Osteoblast (primary cell): ENCODE measurements at places on chromosomes 2 and 18. TPM values are rescaled to one million over a fixed set of nuclear protein-coding genes. Genes with fewer than 3 reads are reported as not detected.

DNA sequence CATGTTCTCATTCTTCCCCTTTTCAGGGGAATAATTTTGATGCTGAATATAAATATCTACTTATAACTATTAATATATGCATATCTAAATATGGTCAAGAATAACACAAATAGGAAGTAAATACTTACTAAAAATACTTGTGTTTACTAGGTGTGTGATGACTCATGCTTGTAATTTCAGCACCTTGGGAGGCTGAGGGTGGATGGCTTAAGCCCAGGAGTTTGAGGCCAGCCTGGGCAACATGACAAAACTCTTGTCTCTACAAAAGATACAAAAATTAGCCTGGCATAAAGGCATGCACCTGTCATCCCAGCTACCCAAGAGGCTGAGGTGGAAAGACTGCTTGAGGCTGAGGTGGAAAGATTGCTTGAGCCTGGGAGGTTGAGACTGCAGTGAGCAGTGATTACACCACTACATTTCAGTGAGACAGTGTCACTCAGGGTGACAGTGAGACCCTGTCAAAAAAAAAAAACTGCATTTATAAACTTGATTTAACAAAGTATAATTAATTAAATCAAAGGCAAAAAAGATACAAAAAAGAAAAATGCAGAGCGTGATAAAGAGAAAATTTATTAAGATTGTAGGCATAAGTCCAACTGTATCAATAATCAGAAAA, 703.1 kb upstream of the VRK2 start:
- H3K36me3 ChIP-seq, result no peaks in the 10 kb centered on the region
- no peaks in the 10 kb centered on the region for H3K4me1 ChIP-seq
- H3K27me3 ChIP-seq, result no peaks in the 10 kb centered on the region
- H3K27ac ChIP-seq, result no peak overlapping the region

Gene CRACDL
- total RNA-seq, result not detected in 2 replicates

DNA sequence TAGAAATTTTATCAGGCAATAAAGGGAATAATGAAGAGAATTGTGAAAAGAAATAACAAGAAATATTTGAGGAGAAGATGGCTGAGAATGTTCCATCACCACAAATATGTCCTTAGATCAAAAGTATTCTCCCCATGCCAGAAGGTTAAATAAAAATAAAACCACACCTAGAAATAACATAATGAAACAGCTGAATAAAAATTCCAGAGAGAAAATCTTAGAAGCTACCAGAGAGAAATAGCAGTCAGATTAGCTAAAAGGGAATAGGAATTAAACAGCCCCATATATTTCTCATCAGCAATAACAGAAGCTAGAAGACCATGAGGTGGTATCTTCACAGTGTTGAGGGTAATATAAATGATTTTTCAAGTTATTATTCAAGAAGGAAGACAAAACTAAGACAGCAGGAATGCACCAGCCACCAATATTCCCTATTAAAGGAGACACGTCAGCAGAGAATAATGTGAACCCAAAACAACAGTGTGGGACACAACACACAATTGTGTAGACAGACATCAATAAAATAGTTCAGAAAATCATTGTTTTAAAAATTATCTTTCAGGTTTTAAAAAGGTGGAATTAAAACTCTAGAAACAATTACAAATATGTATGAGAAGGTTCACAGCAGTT, 82.0 kb upstream of the NEDD4L start:
- H3K36me3 ChIP-seq, result no peaks in the 10 kb centered on the region
- no peak overlapping the region for H3K27ac ChIP-seq
- peaks cover 18% of the 10 kb centered on the region for H3K27me3 ChIP-seq
- DNase-seq, result peak; percentile 26
- H3K4me3 ChIP-seq, result no peak overlapping the region

GRCh38 chr18:69172046-69172445, 228.6 kb upstream of the DOK6 start:
- H3K4me3 ChIP-seq, result no peak overlapping the region
- no peaks in the 10 kb centered on the region for H3K36me3 ChIP-seq
- no peak overlapping the region for H3K27ac ChIP-seq
- no peak for DNase-seq
- no peaks in the 10 kb centered on the region for H3K27me3 ChIP-seq

Gene TDRD15
- not detected in 2 replicates for total RNA-seq

Gene CNDP1
- not detected in 2 replicates for total RNA-seq

Gene GLS
- total RNA-seq, result 447 and 588 TPM in 2 replicates

- no peak overlapping the region for H3K4me3 ChIP-seq
- no peaks in the 10 kb centered on the region for H3K27me3 ChIP-seq
- peaks cover 11% of the 10 kb centered on the region for H3K36me3 ChIP-seq
- H3K4me1 ChIP-seq, result peaks cover 6% of the 10 kb centered on the region
- no peak for DNase-seq
- H3K27ac ChIP-seq, result no peak overlapping the region
These were observed 126.2 kb upstream of the EML6 start for GRCh38 chr2:54597153-54597848.

DNA sequence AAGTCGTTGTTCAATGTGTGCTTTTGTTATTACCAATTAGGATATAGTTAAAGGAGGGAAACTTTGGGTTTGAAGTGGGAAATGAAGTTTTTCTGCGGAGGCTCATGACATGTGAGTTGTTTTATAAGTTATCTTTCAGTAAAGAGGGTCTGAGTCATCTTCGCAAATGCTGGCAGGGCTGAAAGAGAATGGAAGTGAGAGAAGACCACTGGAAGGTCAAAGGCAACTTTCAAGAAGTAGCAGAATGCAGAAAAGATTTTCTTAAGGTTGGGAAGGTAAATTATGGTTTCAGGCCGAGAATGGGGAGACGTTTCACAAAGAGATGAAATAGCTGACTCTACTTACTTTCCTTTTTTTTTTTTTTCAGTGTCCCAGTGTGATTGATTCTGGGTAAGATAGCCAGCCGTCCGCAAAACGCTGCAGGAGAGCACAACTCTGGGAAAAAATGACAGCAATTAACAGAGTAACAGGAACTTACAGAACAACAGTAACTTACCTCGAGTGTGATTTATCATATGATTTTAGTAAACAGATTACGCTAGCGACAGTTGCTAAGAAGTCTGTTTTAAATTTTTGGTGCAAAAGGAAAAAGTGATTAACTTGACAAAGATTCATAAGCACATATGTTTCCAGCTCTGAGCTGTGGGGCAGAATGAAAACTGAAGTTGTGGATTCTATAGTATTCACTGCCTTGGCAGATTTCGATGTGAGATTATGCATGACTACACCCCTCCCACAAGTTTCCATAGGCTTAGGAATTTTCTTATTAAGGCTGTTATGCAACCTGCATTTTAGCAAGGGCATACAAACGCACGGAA, 46.8 kb upstream of the ACTR3 start:
- peaks cover 8% of the 10 kb centered on the region for H3K4me1 ChIP-seq
- H3K27me3 ChIP-seq, result no peaks in the 10 kb centered on the region
- peak; percentile 69 for DNase-seq
- H3K36me3 ChIP-seq, result no peaks in the 10 kb centered on the region
- H3K4me3 ChIP-seq, result no peak overlapping the region

Gene ACMSD
- not detected in 2 replicates for total RNA-seq

Gene ATP8B1
- total RNA-seq, result 41.5 and 46.7 TPM in 2 replicates

- peak overlapping the region; percentile 63 for H3K4me3 ChIP-seq
- DNase-seq, result peak; percentile 27
- H3K27ac ChIP-seq, result peak overlapping the region; percentile 77
- no peaks in the 10 kb centered on the region for H3K36me3 ChIP-seq
- H3K4me1 ChIP-seq, result peaks cover 28% of the 10 kb centered on the region
These were observed 10.2 kb upstream of the MMADHC start for GRCh38 chr2:149597668-149598326.

Gene FAM228A
- total RNA-seq, result 1.4 and 1.5 TPM in 2 replicates

- H3K36me3 ChIP-seq, result no peaks in the 10 kb centered on the region
- H3K4me3 ChIP-seq, result no peak overlapping the region
- H3K27ac ChIP-seq, result no peak overlapping the region
- DNase-seq, result no peak
- no peaks in the 10 kb centered on the region for H3K4me1 ChIP-seq
- no peaks in the 10 kb centered on the region for H3K27me3 ChIP-seq
These were observed 54.3 kb downstream of the MSH2 start for GRCh38 chr2:47457268-47457667.

DNA sequence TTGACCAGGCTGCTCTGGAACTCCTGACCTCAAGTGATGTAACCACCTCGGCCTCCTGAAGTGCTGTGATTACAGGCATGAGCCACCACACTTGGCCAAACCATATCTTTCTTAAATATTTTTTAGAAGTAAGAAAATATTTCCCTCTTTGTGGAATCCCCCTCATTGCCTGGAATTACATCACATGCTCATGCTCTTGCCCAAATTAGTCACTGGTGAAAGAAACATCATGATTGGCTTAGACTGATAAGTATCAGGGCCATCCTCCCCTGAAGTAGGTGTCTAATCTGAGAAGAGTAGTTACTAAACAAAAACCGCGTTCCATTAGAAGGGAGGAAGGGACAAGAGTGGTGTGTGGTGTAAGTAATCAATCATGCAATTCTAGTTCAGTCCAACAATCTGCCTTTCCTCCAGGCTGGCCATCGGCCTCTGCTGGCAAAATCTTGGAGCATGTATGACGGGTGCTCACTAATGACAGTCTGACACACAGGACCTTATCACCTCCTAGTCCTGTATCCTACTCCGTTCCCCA, 52.3 kb upstream of the SCG2 start:
- peak; percentile 23 for DNase-seq
- H3K4me1 ChIP-seq, result peaks cover 3% of the 10 kb centered on the region
- H3K4me3 ChIP-seq, result no peak overlapping the region
- H3K36me3 ChIP-seq, result no peaks in the 10 kb centered on the region
- no peaks in the 10 kb centered on the region for H3K27me3 ChIP-seq

Gene SNTG2
- 1.4 and 2.1 TPM in 2 replicates for total RNA-seq

- H3K36me3 ChIP-seq, result no peaks in the 10 kb centered on the region
- H3K4me3 ChIP-seq, result no peak overlapping the region
- H3K27ac ChIP-seq, result no peak overlapping the region
- H3K27me3 ChIP-seq, result no peaks in the 10 kb centered on the region
- H3K4me1 ChIP-seq, result no peaks in the 10 kb centered on the region
- DNase-seq, result no peak
These were observed 101.0 kb upstream of the NT5C1B start for GRCh38 chr2:18690342-18690741.

DNA sequence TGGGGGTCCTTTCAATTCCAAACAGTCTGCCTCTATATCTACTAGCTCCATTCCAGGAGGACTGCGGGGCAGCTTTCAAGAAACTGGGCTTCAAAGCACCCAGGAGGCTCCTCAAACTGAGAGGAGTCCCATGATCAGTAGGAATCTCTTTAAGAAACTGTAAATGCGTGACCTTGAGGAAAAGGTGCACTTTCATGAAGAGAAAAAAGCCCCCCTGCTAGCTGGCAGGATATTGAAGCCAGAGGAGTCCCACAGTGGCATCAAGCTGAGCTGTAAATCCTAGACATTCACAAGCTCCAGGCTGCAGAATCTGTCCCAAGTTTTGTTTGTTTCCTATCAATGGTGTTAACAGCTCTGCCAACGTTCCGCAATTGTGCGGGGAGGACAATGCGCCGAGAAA, 790.1 kb downstream of the SLC4A3 start:
- no peaks in the 10 kb centered on the region for H3K27me3 ChIP-seq
- H3K27ac ChIP-seq, result no peak overlapping the region
- DNase-seq, result no peak
- H3K4me3 ChIP-seq, result no peak overlapping the region

Gene EGR4
- total RNA-seq, result not detected in 2 replicates

Gene LRP2
- not detected in 2 replicates for total RNA-seq

- no peaks in the 10 kb centered on the region for H3K36me3 ChIP-seq
- H3K4me3 ChIP-seq, result no peak overlapping the region
- H3K4me1 ChIP-seq, result peaks cover 10% of the 10 kb centered on the region
- H3K27me3 ChIP-seq, result no peaks in the 10 kb centered on the region
These were observed 11.3 kb downstream of the NT5C1B start for GRCh38 chr2:18578033-18578432.

DNA sequence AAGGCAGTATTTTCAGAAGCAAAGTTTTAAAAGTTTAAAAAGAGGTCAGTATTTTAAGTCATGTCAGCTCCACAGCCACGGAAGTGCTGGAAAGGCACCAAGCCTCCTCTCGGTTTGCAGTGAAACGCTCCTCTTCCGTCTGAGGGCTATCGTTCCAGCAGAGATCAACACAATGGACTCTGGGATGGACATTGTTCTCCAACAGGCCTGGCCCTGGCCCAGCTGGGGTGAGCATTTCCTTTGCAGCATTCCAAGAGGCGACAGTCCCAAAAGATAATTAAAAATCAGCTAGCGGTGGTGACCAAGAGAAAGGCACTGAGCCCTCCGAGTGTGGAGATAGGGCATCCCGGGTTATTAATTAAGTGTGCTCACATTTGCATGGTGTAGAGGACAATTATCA, 95.9 kb upstream of the LCLAT1 start:
- H3K4me3 ChIP-seq, result no peak overlapping the region
- no peak overlapping the region for H3K27ac ChIP-seq
- no peaks in the 10 kb centered on the region for H3K36me3 ChIP-seq
- H3K4me1 ChIP-seq, result no peaks in the 10 kb centered on the region
- H3K27me3 ChIP-seq, result no peaks in the 10 kb centered on the region

GRCh38 chr2:12087175-12087574, 340.7 kb downstream of the LPIN1 start:
- no peak overlapping the region for H3K27ac ChIP-seq
- H3K36me3 ChIP-seq, result no peaks in the 10 kb centered on the region
- H3K27me3 ChIP-seq, result no peaks in the 10 kb centered on the region
- H3K4me3 ChIP-seq, result no peak overlapping the region

- DNase-seq, result no peak
- H3K4me1 ChIP-seq, result no peaks in the 10 kb centered on the region
- H3K4me3 ChIP-seq, result no peak overlapping the region
- H3K27me3 ChIP-seq, result no peaks in the 10 kb centered on the region
- no peaks in the 10 kb centered on the region for H3K36me3 ChIP-seq
- H3K27ac ChIP-seq, result no peak overlapping the region
These were observed 397.8 kb upstream of the CHST9 start for GRCh38 chr18:27582760-27583412.

DNA sequence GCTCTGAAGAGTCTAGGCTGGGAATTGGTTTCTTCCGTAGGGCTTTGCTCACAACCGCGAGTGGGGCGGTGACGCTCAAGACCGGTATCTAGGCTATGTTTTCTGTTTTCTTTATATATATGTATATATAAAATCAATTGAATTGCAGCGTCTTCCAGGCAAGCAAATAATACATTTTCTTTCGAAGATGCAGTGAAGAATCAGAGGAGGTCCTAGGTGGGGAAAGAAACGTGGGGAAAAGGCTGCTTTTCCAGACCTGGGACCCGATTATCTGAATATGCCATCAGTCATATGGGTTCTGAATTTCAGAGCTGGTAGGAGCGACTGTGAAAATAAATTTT, 714 bp upstream of the SCN9A start:
- peaks cover 4% of the 10 kb centered on the region for H3K27me3 ChIP-seq
- H3K36me3 ChIP-seq, result no peaks in the 10 kb centered on the region
- peak overlapping the region; percentile 79 for H3K4me3 ChIP-seq
- H3K27ac ChIP-seq, result no peak overlapping the region
- peaks cover 17% of the 10 kb centered on the region for H3K4me1 ChIP-seq

Gene SIGLEC15
- total RNA-seq, result 8.0 and 12.1 TPM in 2 replicates

Gene TEKT4
- total RNA-seq, result not detected in 2 replicates

DNA sequence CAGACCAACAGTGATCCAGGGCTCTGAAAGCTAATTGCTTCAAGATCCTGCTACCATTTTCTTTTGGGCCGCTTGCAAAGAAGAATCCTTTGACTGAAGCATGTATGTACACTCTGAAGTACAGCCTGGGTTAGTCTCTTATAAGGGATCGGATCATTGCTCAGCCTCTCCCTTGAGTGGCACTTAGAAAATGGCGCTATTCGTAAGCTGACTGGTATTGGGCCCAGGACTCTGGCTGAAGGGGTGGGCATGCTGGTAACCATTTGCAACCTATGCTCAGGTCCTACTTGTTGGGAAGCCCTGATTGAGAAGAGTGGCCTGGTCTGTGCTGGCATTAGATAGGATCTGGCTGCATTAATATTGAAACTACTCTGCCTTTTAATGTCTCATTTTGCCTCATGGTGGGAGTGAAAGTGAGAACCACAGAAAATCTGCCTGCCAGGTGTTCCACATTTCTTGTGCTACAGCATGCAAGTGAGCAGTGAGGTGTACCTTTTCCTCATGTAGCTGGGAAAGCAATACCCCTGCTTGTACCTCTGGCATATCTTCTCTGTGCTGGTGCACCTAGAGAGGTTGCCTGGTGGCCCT, 661 bp upstream of the MGAT5 start:
- H3K4me1 ChIP-seq, result peaks cover 4% of the 10 kb centered on the region
- no peaks in the 10 kb centered on the region for H3K27me3 ChIP-seq
- H3K36me3 ChIP-seq, result no peaks in the 10 kb centered on the region
